NCI-H1092 (cell line): ENCODE measurements at places on chromosomes 1 and 21.

DNA sequence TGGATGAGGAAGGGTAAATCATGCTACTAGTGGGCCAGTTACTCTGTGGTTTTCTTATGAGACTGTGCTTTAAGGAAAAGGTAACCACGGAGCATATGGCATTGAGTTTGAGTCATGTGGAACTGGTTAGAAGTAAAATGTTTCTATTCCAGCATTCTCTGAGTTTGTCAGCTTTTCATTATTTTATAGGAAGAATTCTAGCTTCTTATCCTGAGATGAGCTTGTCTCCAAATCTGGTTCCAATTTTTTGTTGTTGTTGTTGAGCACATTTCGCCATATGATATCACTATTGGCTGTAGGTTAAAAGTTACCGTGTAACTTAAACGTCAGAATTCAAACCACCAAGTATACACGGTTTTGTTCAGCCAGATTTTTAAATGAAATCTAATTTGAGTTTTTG, 69.9 kb downstream of the ATF6 start:
- no peak for DNase-seq

DNA sequence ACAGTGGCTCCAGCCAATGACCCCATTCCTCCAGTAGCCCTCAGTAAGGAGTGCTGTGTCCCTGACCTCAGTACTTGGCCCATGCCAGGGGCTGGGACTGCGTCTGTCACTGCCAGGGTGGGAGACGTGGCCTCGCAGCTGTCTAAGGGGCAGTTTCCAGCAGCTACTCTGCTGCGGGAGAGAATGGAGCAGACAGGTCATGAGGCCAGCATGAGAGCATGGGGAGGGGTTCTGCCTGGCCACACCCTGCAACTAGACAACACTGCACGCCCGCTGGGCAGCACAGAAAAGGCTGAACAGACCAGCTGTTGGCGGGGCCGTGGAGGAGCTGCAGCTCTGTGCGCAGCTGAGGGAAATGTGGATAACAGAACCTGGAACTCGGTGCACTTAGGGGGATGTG, 91.6 kb upstream of the COL6A1 start:
- DNase-seq, result no peak

GRCh38 chr21:39381009-39381408, 32.1 kb upstream of the HMGN1 start:
- no peak for DNase-seq

- no peak for DNase-seq
These were observed 544.6 kb downstream of the NEGR1 start for GRCh38 chr1:71737768-71738167.

DNA sequence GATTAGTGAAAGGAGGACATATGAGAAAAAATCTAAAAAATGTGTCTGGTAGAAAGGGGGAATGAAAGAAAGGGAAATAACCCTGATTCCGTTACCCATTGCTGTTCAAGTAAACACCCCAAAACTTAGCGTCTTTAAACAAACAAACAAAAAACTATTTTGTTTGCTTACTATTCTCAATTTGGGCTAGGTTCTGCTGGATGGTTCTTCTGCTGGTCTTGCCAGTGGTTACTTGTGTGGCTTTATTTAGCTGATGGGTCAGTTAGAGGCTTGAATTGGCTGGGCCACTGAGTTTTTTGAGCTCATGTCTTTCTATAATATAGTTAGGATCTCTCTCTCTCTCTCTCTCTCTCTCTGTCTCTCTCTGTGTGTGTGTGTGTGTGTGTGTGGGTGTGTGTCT, 112.1 kb downstream of the GRIK1 start:
- no peak for DNase-seq

DNA sequence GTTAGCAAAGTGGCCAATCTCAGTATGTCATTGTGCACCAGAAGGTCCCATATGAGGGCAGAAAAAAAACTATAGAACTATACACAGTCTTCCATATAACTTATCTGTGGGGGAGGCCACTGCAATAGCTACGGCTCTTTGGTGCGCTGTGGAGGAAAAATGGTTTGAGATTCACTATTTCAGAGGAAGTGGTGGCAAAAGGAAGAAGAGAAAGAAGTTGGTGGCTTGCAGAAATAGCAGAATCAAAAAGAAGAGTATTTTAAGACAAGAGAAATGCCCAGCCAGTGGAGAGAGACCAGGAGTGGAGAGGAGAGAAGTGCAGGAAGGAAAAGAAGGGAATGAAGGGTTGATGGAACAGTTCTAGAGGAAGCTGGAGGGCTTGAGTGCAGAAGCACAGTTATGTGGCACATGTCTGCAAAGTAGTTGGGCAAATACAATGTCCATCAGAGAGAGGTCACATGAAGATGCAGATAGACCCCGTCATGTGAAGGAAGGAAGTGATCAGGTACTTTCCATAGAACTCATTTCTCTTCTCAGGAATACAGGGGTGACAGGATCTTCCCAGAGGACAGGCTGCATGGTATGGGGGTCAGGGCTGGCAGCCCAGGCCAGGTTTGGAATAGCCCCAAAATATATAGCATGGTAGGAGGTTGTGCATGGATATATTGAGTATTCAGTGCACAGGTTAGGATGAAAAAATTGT, 64.6 kb downstream of the RUNX1 start:
- no peak for DNase-seq

- peak; percentile 57 for DNase-seq
These were observed at the start of gene PLXNA2 for GRCh38 chr1:208243967-208244916. PLXNA2 (minus strand) TSS chr1:208244384; CDS start chr1:208217922, 26,462 bp downstream.

DNA sequence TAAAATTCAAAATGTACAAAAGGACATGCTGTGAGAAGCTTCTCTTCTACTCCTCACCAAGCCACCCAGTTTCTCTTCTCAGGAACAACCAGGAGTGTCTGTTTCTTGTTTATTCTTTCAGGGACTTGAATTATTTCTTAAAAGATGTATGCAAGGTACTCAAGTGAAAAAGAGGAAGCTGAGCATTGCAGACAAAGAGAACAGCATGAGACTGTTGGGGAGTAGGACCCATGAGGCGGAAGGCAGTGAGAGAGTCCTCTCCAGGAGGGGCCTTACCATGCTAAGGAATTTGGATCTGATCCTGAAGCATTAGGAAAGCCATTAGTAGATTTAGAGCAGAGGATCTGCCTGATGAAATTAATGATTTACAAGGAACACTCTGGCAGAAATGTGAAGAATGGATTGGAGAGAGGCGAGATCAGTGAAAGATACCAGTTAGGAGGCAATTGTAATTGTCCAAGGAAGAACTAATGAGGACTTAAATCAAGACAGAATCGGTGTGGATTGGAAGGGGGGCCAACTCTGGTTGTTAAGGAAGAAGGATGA, 14.7 kb upstream of the SSX2IP start:
- no peak for DNase-seq

- DNase-seq, result no peak
These were observed 7.4 kb downstream of the WDR77 start for GRCh38 chr1:111441573-111442192.

DNA sequence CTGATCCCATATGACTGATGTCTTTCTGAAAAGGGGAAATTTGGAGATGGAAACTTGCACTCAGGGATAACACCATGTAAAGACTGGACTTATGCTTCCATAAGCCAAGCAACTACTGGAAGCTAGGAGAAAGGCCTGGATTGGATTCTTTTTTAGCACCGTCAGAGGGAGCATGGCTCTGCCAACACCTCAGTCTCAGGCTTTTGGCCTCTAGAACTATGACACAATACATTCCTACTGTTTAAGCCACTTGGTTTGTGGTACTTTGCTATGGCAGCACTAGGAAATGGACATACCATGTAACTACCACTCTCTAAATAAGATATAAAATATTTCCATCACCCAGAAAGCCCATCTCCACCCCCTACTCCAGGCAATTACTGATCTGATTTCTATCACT, 139.7 kb downstream of the CYYR1 start:
- DNase-seq, result no peak
